ENCODE measurements at places on chromosomes 13 and 19. TPM values are rescaled to one million over a fixed set of nuclear protein-coding genes. Genes with fewer than 3 reads are reported as not detected.

The FIZ1 gene
- 2.9 TPM for total RNA-seq

The CEACAM7 gene
- total RNA-seq, result not detected

The UQCR11 gene
- 76.7 TPM for total RNA-seq

The ZNF284 gene
- total RNA-seq, result 2.5 TPM

The LHB gene
- total RNA-seq, result not detected

The MEIS3 gene
- total RNA-seq, result 24.3 TPM

The APOC4 gene
- total RNA-seq, result not detected

The MYH14 gene
- not detected for total RNA-seq

The OSCAR gene
- total RNA-seq, result 1.2 TPM

The LYPD3 gene
- total RNA-seq, result under 0.01 TPM

The PCDH17 gene
- 9.4 TPM for total RNA-seq

The NLRP7 gene
- total RNA-seq, result not detected

The KIR3DL2 gene
- total RNA-seq, result not detected

The SPIB gene
- total RNA-seq, result not detected

The MAP4K1 gene
- total RNA-seq, result 0.19 TPM

The LDLR gene
- total RNA-seq, result 71.0 TPM

The P2RY11 gene
- 3.8 TPM for total RNA-seq

The HSH2D gene
- not detected for total RNA-seq

The EXOSC5 gene
- total RNA-seq, result 9.3 TPM

The CAMSAP3 gene
- not detected for total RNA-seq

The ZNF560 gene
- total RNA-seq, result 2.7 TPM

The CGB1 gene
- 0.28 TPM for total RNA-seq

The KLF1 gene
- not detected for total RNA-seq

The STARD13 gene
- 22.3 TPM for total RNA-seq

The LRP3 gene
- 22.8 TPM for total RNA-seq

The VSIG10L gene
- total RNA-seq, result 0.38 TPM

The ACP7 gene
- total RNA-seq, result 1.7 TPM

The ZNF223 gene
- total RNA-seq, result 5.4 TPM

The COL4A1 gene
- total RNA-seq, result 1,363 TPM

The DENND1C gene
- not detected for total RNA-seq

The KLF2 gene
- 5.6 TPM for total RNA-seq

The URAD gene
- total RNA-seq, result not detected

The ELANE gene
- not detected for total RNA-seq

The TMEM59L gene
- total RNA-seq, result 0.96 TPM

The LRRC25 gene
- total RNA-seq, result under 0.01 TPM

The ZNF724 gene
- 15.1 TPM for total RNA-seq

The GIPR gene
- 0.38 TPM for total RNA-seq

The POU4F1 gene
- total RNA-seq, result under 0.01 TPM

Measured in regular cardiac myocyte (primary cell).